ENCODE measurements at places on chromosomes 1 and 21. TPM values are rescaled to one million over a fixed set of nuclear protein-coding genes. Genes with fewer than 3 reads are reported as not detected.

The FCRL6 gene
- total RNA-seq: not detected

The IGFN1 gene
- 0.41 TPM for total RNA-seq

The OR2T29 gene
- not detected for total RNA-seq

The PLA2G4A gene
- 7.6 TPM for total RNA-seq

The RYR2 gene
- 0.03 TPM for total RNA-seq

The HES2 gene
- total RNA-seq: 4.8 TPM

The CDCA8 gene
- 47.7 TPM for total RNA-seq

The MMP23B gene
- 0.60 TPM for total RNA-seq

The TMEM81 gene
- 2.3 TPM for total RNA-seq

The E2F2 gene
- total RNA-seq: 2.4 TPM

The OR10Z1 gene
- not detected for total RNA-seq

The TLR5 gene
- total RNA-seq: 0.13 TPM

The ANGPTL7 gene
- total RNA-seq: not detected

The UBE2Q1 gene
- 49.4 TPM for total RNA-seq

The NPHS2 gene
- total RNA-seq: not detected

The TMCO4 gene
- total RNA-seq: 7.2 TPM

The GPR157 gene
- 5.2 TPM for total RNA-seq

The GPN2 gene
- 29.9 TPM for total RNA-seq

The LCE1B gene
- not detected for total RNA-seq

The AMPD1 gene
- total RNA-seq: not detected

The LYPD8 gene
- total RNA-seq: 0.11 TPM

The KCNK2 gene
- total RNA-seq: 0.08 TPM

The MRTO4 gene
- 62.5 TPM for total RNA-seq

The AGBL4 gene
- total RNA-seq: not detected

The LCE1A gene
- total RNA-seq: not detected

The LRRC39 gene
- 0.13 TPM for total RNA-seq

The SPEN gene
- total RNA-seq: 35.4 TPM

The MNDA gene
- not detected for total RNA-seq

The CAPN8 gene
- total RNA-seq: 1.00 TPM

The DCST2 gene
- 1.2 TPM for total RNA-seq

The PER3 gene
- total RNA-seq: 0.77 TPM

The MAPKAPK2 gene
- 105 TPM for total RNA-seq

The RHCE gene
- total RNA-seq: not detected

The HPCAL4 gene
- 0.22 TPM for total RNA-seq

The EXO5 gene
- total RNA-seq: 3.7 TPM

The FCER1G gene
- not detected for total RNA-seq

The OLFML3 gene
- total RNA-seq: 3.9 TPM

The KRTAP19-1 gene
- total RNA-seq: not detected

The TMPRSS3 gene
- total RNA-seq: 0.14 TPM

The KIF21B gene
- 1.8 TPM for total RNA-seq

The DIPK1A gene
- 8.8 TPM for total RNA-seq

The RIPPLY3 gene
- total RNA-seq: 0.39 TPM

The CTSS gene
- 16.1 TPM for total RNA-seq

The CCNL2 gene
- total RNA-seq: 46.7 TPM

The RSPO1 gene
- total RNA-seq: 0.10 TPM
